ENCODE measurements at places on chromosomes 7 and 10. TPM values are rescaled to one million over a fixed set of nuclear protein-coding genes. Genes with fewer than 3 reads are reported as not detected.

GRCh38 chr7:69762821-69763352, 164.6 kb downstream of the AUTS2 start:
- H3K27me3 ChIP-seq: no peaks in the 10 kb centered on the region
- H3K36me3 ChIP-seq: no peaks in the 10 kb centered on the region
- no peak for DNase-seq
- H3K4me1 ChIP-seq: no peaks in the 10 kb centered on the region

- no peaks in the 10 kb centered on the region for H3K4me1 ChIP-seq
- no peak overlapping the region for H3K27ac ChIP-seq
- no peak overlapping the region for H3K4me3 ChIP-seq
- H3K36me3 ChIP-seq: no peaks in the 10 kb centered on the region
Observed at GRCh38 chr10:91576096-91576545, 56.8 kb downstream of the PPP1R3C start.

GRCh38 chr10:2949948-2950354, 117.4 kb upstream of the PFKP start:
- H3K27me3 ChIP-seq: no peaks in the 10 kb centered on the region
- H3K27ac ChIP-seq: no peak overlapping the region
- no peaks in the 10 kb centered on the region for H3K36me3 ChIP-seq
- no peaks in the 10 kb centered on the region for H3K4me1 ChIP-seq

GRCh38 chr7:108308276-108308675, 148.0 kb downstream of the NRCAM start:
- H3K27ac ChIP-seq: no peak overlapping the region
- no peaks in the 10 kb centered on the region for H3K36me3 ChIP-seq
- no peaks in the 10 kb centered on the region for H3K27me3 ChIP-seq
- H3K4me1 ChIP-seq: no peaks in the 10 kb centered on the region
- DNase-seq: no peak
- no peak overlapping the region for H3K4me3 ChIP-seq

- H3K4me1 ChIP-seq: no peaks in the 10 kb centered on the region
- H3K36me3 ChIP-seq: no peaks in the 10 kb centered on the region
Observed at GRCh38 chr10:88408096-88408495, 175.0 kb downstream of the RNLS start.

Gene NUDT5
- polyA plus RNA-seq: 59.5 TPM

Gene KCNMA1
- 8.4 TPM for polyA plus RNA-seq

Gene DMBT1
- polyA plus RNA-seq: 119 TPM

Gene GNAI1
- 7.0 TPM for polyA plus RNA-seq

All from small intestine (tissue), 16 donors.